Neural progenitor cell (in vitro differentiated cells): ENCODE measurements at places on chromosomes 6 and 20.
A peak's percentile ranks its signal among the peaks of the same experiment; 100 is the strongest.

GRCh38 chr20:56423211-56423610, 11.2 kb downstream of the CASS4 start:
- no peak for DNase-seq

- DNase-seq: peak; percentile 52
Observed at GRCh38 chr20:21103582-21104465, 2.3 kb downstream of the LINC00237 start.

- no peak for DNase-seq
Observed at GRCh38 chr6:111013144-111013915, 31.5 kb downstream of the RPF2 start.

GRCh38 chr20:50572938-50573777, 63.0 kb downstream of the PTPN1 start:
- DNase-seq: no peak

DNA sequence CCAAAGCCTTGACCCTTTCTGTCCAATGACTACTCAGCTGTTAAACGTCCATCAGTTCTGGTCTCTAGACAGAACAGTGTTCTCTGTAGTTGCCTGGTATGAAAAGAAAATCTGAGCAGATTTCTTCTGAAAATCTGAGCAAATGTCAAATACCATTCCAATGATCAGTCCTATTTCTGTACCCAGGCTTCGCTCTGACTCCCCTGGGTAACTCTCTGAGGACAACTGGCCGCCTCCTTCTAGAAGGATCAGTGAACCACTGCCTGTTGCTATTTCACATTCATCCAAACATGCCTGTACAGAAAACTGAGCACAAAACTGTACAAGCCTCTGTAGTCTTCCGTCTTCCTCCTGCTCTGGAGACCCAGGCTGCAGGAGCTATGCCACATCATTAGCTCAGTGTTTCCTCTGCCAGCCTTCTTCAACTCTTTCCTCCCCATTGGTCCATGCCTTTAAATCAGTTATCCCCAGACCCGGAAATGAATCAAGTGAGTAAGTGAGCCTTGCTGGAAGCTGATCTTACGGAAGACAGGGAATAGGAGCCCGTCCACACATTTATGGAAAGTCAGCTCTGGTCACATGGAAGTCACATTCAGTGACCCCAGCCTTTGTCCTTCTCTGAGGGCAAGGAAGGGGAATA, 63.3 kb downstream of the DAAM2 start:
- DNase-seq: no peak

DNA sequence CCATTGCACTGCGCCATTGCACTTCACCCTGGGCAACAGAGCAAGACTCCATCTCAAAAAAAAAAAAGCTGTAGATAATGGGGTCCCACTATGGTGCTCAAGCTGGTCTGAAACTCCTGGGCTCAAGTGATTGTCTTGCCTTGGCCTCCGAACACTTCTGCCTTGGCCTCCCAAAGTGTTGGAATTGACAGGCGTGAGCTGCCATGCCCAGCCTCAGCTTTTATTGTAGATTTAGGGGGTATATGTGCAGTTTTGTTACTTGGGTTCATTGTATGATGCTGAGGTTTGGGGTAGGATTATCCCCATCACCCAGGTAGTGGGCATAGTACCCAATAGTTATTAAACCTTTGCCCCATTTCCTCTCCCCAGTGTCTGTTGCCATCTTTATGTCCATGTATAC, 11.4 kb downstream of the HSPA1B start:
- DNase-seq: no peak

DNA sequence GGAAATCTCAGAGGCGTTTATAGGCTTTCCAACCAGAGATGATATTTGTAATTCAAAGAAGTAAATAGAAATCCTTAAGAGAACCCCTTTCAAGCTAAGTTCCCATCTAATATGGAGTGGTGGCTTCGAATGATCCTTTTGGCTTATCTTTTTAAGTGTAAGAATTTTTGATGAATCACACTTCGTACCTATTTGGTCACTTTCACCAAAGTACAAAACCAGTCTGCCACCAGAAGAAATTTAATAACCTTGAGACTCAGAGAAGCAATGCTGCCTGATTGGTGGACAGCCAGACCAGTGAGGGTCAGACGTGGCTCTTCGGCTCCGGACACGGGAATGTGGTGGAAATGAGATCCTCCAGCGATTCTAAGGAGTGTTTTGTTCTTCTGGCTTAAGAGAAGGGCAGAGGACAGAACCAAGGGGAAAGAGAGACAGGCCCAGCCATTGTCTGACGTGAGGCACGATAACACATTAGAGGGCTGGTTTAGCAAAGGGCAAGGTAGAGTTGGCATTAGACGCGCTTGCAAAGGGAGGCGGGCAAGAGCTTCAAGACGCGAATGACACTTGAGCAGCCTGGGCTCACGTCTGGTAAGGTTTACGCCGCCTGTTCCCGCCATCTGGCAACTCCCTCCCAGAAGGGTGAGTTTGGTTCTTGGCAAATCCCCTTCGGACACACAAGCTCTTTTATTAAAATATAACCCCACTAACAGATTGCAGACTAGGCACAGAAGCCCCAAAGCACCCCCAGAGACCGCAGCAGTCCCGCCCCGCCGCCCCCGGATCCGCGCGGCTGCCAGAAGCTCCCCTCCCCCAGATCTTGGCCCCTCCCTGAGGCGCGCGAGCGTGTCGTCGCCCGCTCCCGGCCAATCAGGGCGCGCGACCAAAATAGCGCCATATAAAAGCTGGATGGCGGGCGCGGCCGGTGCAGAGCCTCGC, 50.0 kb upstream of the EZR start:
- peak; percentile 96 for DNase-seq

GRCh38 chr6:100612094-100612493, 147.4 kb upstream of the SIM1 start:
- DNase-seq: no peak
